ENCODE measurements at places on chromosomes 4 and X. TPM values are rescaled to one million over a fixed set of nuclear protein-coding genes. Genes with fewer than 3 reads are reported as not detected.
A peak's percentile ranks its signal among the peaks of the same experiment; 100 is the strongest.

- H3K27ac ChIP-seq = no peak overlapping the region
- H3K4me3 ChIP-seq = no peak overlapping the region
- no peak for DNase-seq
- H3K36me3 ChIP-seq = no peaks in the 10 kb centered on the region
- no peaks in the 10 kb centered on the region for H3K4me1 ChIP-seq
Measured at GRCh38 chr4:176441594-176441993, 121.8 kb downstream of the SPCS3 start.

DNA sequence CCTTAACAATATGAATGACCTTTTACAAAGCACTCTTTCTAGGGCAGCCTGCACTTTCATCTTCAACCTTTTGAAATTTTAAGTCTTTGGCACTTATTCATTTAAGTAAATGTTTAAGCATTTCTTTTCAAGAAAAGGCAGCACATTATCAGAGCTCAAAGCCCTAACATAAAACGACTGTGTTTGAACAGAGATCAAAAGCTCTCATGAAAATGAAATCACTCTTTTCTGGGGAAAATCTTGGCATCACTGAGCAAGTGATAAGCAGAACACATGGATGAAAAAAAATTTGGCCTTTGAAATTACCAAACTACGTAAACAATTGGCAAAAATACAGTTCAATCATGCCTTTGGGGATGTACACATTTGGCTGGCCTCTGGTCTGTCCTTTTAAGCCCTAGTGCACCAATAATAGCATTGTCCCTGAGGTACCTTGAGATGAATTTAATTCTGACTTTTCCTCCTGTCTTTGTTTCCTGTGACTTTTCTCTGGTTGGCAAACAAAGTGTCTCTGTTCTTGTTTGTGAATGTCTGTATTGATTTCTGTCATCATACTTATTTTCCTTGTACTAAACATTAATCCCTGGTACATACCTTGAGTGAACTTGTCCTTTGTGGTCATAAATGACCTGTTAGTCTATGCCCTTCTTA lies 12.9 kb upstream of the ODAM start:
- no peaks in the 10 kb centered on the region for H3K36me3 ChIP-seq
- H3K27me3 ChIP-seq = no peaks in the 10 kb centered on the region
- no peaks in the 10 kb centered on the region for H3K4me1 ChIP-seq
- H3K4me3 ChIP-seq = no peak overlapping the region
- DNase-seq = no peak
- no peak overlapping the region for H3K27ac ChIP-seq

- no peaks in the 10 kb centered on the region for H3K4me1 ChIP-seq
- H3K36me3 ChIP-seq = no peaks in the 10 kb centered on the region
- no peaks in the 10 kb centered on the region for H3K27me3 ChIP-seq
Measured at GRCh38 chr4:150875367-150875766, 139.7 kb downstream of the LRBA start.

DNA sequence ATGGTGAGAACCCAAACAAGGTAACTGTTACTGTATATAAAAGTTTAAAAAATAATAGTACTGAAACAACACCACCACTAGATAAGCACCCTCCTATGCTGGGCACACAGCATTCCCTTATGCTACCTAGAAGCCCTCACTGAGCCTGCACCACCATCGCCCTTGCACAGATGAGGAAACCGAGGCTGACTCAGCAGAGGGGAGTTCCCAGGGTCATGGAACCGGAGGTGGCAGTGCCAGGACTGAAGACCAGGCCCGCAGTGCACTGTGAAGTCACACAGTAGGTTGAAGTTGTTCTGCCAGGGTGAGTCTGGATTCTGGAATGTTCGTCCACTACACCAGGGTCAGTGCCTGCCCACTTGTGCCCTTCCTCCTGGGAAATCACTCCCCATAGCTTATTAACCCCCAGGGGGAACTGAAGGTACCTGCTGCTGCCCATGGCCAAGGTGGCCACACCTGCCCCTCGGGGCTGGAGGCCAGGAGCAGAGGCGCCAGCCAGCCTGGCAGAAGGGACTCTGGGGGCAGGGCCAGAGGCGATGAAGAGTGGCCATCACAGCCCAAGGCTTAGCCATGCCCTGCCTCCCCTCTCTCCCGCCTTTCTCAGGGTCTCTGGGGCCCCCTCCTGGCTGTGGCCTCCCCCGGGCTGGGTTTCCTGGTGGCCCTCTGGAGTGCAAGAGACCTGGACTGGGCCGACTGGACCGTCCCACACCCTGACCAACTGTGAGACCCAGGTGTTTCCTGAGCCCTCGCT lies 15.1 kb upstream of the ABLIM2 start:
- H3K4me3 ChIP-seq = no peak overlapping the region
- no peaks in the 10 kb centered on the region for H3K36me3 ChIP-seq
- H3K4me1 ChIP-seq = no peaks in the 10 kb centered on the region
- no peak overlapping the region for H3K27ac ChIP-seq
- no peaks in the 10 kb centered on the region for H3K27me3 ChIP-seq

GRCh38 chr4:961351-962230 lies 11.8 kb downstream of the DGKQ start:
- no peaks in the 10 kb centered on the region for H3K27me3 ChIP-seq
- DNase-seq = no peak
- H3K4me3 ChIP-seq = no peak overlapping the region
- H3K36me3 ChIP-seq = no peaks in the 10 kb centered on the region
- no peak overlapping the region for H3K27ac ChIP-seq

The GAGE12E gene
- not detected for total RNA-seq

- H3K4me3 ChIP-seq = no peak overlapping the region
- no peak for DNase-seq
- H3K36me3 ChIP-seq = no peaks in the 10 kb centered on the region
- H3K4me1 ChIP-seq = no peaks in the 10 kb centered on the region
- no peaks in the 10 kb centered on the region for H3K27me3 ChIP-seq
Measured at GRCh38 chr4:149113804-149114430, 671.7 kb upstream of the NR3C2 start.

The STOX2 gene
- not detected for total RNA-seq

The SLIT2 gene
- total RNA-seq = not detected

DNA sequence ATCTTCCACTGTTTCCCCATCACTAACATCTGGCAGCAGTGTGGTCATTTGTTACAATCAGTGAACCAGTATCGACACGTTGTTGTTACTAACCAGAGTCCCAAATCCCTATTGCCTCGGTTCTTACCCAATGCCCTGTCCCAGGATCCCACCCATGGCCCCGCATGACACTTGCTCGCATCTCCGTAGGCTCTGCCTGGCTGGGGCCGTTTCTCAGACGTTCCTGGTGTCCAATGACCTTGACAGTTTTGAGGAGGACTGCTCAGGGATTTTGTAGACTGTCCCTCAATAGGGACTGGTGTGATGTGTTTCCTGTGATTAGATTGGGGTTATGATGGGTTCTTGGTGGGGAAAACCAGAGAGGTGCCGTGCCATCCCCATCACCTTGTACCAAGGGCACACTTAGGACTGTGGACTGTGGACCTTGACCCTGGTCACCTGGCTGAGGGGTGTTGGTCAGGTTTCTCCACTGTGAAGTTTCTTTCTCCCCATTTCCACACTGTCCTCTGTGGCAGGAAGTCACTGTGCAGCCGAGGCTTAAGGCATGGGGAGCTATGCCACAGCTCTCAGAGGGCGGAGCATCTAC lies 108.4 kb downstream of the ADRA2C start:
- H3K4me1 ChIP-seq = peaks cover 7% of the 10 kb centered on the region
- no peak overlapping the region for H3K4me3 ChIP-seq
- peaks cover 5% of the 10 kb centered on the region for H3K27me3 ChIP-seq
- no peaks in the 10 kb centered on the region for H3K36me3 ChIP-seq
- no peak overlapping the region for H3K27ac ChIP-seq
- DNase-seq = no peak

DNA sequence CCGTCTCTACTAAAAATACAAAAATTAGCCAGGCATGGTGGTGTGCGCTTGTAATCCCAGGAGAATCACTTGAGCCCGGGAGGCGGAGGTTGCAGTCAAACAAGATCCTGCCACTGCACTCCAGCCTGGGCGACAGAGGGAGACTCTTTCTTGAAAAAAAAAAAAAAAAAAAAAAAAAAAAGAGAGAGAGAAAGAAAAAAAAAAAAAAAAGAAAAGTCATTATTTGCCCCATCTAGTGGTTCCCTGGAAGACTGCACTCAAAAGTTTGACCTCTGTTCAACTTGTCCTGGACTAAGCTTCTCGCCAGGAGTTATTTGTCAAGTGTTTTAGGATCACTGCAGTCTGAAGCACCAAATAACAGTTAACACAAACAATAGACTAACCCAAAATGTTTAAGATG lies 45.3 kb upstream of the KCTD8 start:
- no peaks in the 10 kb centered on the region for H3K36me3 ChIP-seq
- H3K27ac ChIP-seq = no peak overlapping the region
- no peaks in the 10 kb centered on the region for H3K4me1 ChIP-seq
- no peak overlapping the region for H3K4me3 ChIP-seq
- no peaks in the 10 kb centered on the region for H3K27me3 ChIP-seq
- no peak for DNase-seq

DNA sequence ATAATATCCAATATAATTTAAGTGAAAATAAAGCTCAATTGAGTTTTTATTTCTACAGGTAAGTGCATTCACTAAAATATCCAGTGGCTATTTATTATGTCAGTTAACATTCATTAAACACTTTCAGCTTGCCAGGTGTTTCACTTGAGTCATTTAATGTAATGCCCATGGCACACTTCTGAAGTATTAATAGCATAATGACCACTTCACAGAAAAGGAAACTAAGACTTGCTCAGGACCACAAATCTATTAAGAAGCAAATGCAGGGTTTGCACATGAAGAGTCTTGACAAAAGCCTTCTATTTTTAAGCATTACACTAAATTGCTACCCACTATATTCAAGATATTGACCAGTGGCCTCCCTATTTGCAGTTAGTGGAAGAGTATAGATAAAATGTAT lies 612.7 kb downstream of the KCTD8 start:
- H3K27me3 ChIP-seq = no peaks in the 10 kb centered on the region
- H3K27ac ChIP-seq = no peak overlapping the region
- DNase-seq = no peak
- no peaks in the 10 kb centered on the region for H3K4me1 ChIP-seq

The GATA1 gene
- total RNA-seq = 1.2 TPM

The GPR82 gene
- total RNA-seq = 0.59 TPM

GRCh38 chr4:138656990-138657389 lies 358.6 kb upstream of the NOCT start:
- H3K27ac ChIP-seq = no peak overlapping the region
- H3K36me3 ChIP-seq = no peaks in the 10 kb centered on the region
- H3K4me1 ChIP-seq = no peaks in the 10 kb centered on the region
- DNase-seq = no peak

DNA sequence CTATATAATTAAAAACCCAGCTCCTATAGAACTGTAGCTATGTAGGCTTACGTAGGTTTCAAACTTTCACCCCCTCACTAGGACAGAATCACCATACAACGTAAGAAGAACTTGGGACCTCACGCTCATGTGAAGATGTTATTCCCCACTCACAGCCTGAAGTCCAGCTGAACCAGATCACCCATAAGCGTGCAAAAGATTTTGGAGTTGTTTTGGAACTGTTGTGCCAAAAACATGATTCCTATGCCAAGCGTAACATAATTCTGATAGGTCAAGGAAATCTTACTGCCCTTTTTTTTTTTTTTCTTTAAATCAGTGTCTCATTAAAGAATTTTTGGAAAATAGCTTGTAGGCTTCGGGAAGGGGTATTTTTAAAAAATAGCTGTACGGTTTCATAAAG lies 57.0 kb downstream of the LCORL start:
- no peaks in the 10 kb centered on the region for H3K36me3 ChIP-seq
- no peaks in the 10 kb centered on the region for H3K27me3 ChIP-seq
- DNase-seq = no peak
- H3K27ac ChIP-seq = no peak overlapping the region

The CFAP299 gene
- total RNA-seq = not detected

DNA sequence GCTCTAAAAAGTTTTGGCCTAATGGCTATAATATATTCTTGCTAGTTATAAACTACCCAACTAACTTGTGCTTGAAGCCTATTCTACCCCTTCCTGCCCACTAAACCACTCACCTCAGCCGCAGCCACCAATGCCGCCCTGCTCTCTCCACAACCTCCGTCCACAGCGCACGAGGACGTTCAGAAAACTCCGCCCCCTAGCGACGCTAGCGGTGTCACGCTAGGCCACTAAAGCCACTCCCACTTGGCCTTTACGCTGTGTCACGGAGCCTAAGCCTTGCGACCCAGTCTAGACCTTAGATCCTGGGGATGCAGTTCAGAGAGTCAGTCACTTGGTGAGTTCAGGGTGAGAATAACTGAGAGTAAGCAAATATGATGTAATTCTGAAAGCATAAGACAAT lies at the start of gene TEX11:
TSS of gene TEX11 (minus strand) at position 171 of the 400 bp plus-strand sequence. CDS start 922 bp downstream, outside the sequence.
- H3K36me3 ChIP-seq = no peaks in the 10 kb centered on the region
- no peaks in the 10 kb centered on the region for H3K27me3 ChIP-seq
- no peak for DNase-seq
- H3K27ac ChIP-seq = no peak within 1 kb of the TSS
- H3K4me3 ChIP-seq = no peak within 1 kb of the TSS

DNA sequence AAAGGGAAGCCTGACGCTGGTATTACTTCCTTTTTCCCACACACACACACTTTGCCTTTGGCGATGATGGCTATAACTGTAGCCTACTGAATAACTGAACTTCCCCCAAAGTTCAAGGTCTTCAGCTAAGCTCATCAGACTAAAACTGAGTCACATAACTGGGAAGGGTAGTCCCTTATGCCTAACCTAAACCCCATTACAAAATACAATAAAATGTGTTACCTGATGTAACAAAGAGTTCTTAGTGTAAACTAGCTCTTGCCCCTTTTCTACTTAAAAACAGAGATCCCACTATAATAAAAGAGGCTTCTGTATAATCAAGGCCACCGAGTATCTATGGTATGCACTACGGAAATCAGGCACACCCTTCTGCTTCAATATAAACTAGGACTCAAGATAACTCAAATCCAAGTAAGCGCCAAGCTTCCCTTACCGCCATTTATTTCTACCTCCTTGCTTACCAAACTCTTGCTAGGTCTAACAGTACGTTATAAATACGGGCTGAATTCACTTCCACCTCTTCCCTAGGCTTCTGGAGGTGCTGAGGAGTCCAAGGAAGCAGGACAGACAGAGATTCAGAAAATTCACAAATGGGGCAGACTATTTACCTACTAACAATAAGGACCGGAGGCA lies 2.4 kb downstream of the OTUD4 start:
- H3K27ac ChIP-seq = peak overlapping the region; percentile 96
- H3K4me3 ChIP-seq = peak overlapping the region; percentile 81
- no peak for DNase-seq
- no peaks in the 10 kb centered on the region for H3K27me3 ChIP-seq
- H3K4me1 ChIP-seq = peaks cover 39% of the 10 kb centered on the region

DNA sequence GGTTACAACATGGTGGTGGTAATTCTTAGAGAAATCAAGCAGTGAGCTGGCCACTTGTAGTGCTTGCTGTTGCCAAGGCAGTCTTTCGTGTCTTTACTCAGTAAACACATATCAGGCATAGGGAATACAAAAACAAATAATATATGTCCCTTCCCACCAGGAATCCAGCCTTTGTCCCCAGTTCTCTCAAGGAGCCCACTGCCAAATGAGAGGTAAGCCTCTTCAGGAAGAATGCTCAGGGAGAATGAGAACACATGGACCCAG lies 421 bp upstream of the PLAC1 start:
- no peak overlapping the region for H3K27ac ChIP-seq
- no peaks in the 10 kb centered on the region for H3K36me3 ChIP-seq
- H3K4me1 ChIP-seq = no peaks in the 10 kb centered on the region
- no peaks in the 10 kb centered on the region for H3K27me3 ChIP-seq

GRCh38 chr4:146478009-146478408 lies 43.7 kb downstream of the SLC10A7 start:
- H3K27me3 ChIP-seq = no peaks in the 10 kb centered on the region
- H3K27ac ChIP-seq = no peak overlapping the region
- no peak overlapping the region for H3K4me3 ChIP-seq

Measured in naive thymus-derived CD4-positive, alpha-beta T cell (primary cell).